ENCODE measurements at places on chromosomes 11 and 22.

GRCh38 chr22:19784384-19785175 is 24.0 kb downstream of the TBX1 start:
- DNase-seq = no peak

- DNase-seq = no peak
Observed at GRCh38 chr11:30326906-30327305, 4.0 kb downstream of the ARL14EP start.

GRCh38 chr22:24051568-24051967 is 40.5 kb downstream of the CABIN1 start:
- no peak for DNase-seq

DNA sequence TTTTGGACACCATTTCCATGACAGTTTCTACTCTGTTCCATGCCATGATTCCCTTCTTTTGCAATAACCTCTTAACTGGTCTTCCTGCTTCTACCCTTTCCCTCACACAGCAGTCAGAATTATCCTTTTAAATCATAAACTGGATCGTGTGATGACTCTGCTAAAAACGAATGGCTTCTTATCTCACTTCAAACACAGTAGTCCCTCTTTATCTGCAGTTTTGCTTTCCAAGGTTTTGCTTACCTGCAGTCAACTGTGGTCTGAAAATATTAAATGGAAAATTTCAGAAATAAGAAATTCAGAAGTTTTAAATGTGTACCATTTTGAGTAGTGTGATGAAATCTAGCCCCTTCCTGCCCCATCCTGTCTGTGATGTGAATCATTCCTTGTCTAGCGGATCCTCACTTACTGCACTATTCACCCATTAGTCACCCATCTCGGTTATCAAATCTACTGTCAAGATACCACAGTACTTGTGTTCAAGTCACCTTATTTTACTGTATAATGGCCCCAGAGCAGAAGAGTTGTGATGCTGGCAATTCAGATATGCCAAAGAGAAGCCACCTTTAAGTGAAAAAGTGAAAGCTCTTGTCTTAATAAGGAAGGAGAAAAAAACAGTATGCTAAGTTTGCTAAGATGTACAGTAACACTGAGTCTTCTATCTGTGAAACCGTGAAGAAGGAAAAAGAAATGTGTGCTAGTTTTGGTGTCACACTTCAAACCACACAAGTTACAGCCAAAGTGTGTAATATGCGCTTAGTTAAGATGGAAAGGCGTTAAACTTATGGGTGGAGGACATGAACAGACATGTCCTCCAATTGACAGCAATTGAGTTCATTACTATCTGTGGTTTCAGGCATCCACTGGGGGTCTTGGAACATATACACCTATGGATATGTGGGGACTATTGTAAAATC is 283.0 kb downstream of the DDX10 start:
- no peak for DNase-seq

GRCh38 chr11:20668131-20668809 is 1.1 kb upstream of the NELL1 start:
- no peak for DNase-seq

GRCh38 chr11:79046366-79046765 is 394.5 kb downstream of the TENM4 start:
- DNase-seq = no peak

DNA sequence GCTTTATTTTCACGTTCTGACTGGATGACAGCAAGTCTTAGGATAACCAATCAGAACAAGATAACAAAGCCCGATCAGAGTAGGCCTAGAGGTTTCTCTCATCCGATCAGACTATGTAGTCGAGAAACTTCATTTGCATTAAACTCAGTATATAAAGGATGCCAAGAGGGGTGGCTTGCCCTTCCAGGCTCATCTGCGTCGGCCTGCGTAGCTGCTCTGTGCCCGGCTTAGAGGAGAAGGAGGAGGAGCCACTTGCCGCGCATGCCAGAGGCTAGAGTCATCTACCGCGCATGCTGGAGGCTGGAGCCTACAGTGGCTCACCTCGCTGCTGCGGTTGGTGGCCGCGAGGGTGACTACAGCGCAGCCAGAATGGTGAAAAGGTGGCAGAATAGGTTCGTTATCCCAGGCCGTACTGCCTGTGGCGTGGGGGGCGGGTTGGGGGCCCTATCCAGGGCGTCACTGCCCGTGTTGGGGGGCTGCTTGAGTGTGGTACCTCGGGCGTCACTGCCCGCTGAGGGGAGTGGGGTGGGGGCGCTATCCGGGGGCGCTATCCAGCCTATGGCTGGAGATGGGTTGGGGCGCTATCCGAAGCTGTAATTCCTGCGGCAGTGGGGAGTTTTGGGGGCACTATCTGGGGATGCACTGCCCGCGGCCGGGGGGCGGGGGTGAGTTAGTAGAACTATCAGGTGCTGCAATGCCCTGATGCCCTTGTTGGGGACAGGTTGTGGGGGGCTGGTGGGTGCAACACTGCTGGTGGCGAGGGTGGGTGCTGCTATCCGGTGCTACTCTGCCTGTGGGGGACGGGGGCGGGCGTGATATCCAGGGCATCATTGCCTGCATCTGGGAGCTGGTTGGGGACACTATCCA is at the start of gene RFPL2:
TSS of gene RFPL2 (minus strand) at position 218 of the 867 bp plus-strand sequence. CDS start 2,622 bp downstream, outside the sequence.
- DNase-seq = no peak

- DNase-seq = no peak
Observed at GRCh38 chr11:79742176-79742575, 301.3 kb upstream of the TENM4 start.

DNA sequence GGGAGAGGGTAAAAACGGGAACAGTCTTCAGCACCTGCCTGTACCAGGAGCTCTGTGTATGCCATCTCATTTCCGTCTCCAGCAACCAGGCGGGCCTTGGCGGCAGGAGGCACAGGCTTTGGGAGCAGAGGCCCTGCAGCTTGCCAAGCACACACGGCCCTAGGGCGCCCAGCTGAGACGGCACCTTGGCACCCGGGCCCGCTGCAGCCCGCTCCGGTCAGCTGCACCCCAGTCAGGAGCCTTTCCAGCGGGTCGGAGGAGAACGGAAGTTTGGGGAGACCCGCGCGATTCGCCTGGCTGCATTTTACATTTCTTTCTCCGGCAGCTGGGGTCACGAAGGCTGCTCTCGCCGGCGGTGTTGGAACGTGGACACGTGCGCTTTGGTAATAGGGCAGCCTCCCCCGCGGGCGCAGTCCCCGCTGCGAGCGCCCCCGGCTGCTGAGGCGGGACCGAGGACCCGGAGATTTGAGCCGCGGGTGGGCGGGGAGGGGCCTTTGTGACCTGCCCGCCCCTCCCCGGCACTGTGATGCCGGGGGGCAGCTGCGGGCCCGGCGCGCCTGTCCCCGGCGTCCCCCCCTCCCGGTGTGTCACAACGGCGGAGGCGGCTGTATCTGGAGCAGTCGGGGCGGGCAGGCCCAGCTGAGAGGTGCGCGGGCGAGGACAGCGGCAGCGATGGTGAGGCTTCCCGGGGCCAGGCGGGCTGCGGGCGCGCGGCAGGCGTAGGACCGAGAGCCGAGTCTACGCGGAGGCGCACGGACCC is at the start of gene TUBA8:
TSS of gene TUBA8 (plus strand) at position 616 of the 760 bp plus-strand sequence. CDS start at position 673, 57 bp downstream.
- no peak for DNase-seq

DNA sequence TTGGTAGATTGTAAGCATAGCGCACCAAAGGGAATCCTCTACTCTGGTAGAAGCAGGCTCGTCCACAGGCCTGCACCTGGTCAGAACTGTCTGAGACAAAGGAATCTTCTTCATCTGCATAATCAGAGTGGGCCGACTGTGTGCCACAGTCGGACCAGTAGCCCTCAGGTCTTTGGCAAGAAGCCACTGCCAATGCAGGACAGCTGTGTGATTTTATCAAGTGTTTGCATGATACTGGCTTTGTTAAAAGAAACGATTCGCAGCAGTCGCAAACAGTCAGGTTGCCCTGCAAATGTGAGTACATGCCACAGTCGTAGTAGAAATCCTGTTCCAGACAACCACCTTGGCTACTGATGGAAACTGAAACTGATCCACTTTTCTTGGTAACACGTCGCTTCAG is 4.9 kb upstream of the CCDC34 start:
- DNase-seq = no peak

DNA sequence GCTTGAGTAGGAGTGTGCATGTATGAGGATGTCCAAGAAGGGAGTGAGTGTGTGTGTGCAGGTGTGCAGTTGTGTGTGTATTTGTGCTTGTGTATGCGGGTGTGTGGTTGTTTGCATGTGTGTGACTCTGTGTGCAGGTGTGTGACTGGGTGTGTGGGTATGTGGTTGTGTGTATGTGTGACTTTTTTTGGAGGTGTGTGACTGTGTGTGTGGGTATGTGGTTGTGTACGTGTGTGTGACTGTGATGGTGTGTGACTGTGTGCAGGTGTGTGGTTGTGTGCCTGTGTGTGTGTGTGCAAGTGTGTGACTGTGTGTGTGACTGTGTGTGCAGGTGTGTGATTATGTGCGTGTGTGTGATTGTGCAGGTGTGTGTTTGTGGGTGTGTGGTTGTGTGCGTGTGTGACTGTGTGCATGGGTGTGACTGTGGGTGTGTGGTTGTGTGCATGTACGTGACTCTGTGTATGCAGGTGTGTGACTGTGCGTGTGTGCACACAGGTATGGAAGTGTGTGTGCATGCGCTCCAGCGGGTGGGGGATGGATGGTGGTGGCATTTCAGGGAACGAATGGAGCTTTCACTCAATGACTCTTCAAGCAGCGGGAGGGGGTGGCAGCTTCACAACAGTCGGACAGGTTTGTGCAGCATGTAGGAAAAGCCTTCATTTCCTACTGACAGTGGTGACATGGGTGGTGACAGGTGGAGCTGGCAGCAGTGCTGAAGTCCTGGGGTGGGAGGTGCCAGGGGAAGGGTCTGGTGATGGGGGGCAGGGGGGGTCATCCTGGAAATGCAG is 47.6 kb downstream of the CACNA1I start:
- no peak for DNase-seq

DNA sequence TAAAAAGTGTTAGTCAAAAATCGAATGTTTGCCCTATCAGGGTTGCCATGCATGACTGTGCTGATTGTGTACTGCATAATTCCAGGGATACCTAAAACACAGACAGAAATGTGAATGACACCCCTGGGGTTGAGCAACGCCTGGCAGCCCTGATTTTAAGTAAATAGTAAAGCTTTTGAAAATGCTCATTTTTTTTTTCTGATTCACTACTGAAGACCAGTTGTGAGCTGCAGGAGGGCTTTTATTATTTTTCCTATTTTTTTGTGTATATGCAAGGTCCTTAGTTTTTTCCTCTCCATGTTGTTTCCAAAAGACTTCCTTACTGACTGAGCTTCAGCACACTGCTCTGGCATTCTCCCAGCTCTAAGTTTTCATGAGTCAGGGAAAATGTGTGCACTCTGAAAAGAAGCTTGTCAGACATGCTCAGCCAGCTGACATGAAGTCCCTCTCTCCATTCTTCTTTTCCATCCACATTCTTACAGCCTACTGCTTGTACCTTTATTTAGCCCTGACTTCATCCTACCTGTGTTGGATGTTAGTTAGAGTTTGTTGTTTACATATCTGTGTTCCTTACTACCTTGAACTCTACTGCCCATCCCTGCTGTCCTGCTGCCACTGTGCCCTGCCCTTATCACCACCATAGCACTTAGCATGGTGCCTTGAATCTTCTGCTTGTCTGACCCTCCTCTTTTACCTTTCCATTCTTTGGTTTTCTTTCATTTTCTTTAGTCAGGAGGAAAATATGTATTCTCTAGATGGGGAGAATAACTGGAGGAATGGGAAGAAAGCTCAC is 79.5 kb downstream of the HORMAD2 start:
- no peak for DNase-seq

- no peak for DNase-seq
Observed at GRCh38 chr22:47160141-47160541, 397.7 kb downstream of the TBC1D22A start.

- no peak for DNase-seq
Observed at GRCh38 chr11:60235321-60235720, 7.6 kb downstream of the MS4A4E start.

DNA sequence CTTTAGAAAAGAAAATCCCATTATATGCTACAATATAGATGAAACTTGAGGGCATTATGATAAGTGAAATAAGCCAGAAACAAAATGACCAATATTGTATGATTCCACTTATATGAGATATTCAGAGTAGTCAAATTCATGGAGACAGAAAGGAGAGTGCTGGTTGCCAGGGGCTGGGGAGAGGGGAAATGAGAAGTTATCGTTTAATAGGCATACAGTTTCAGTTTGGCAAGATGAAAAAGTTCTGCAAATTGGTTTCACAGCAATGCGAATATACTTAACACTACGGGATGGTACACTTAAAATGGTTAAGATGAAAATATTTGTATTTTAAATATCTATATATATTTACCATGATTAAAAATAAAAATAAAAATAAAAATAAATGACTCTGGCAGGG is 31.1 kb upstream of the RDX start:
- DNase-seq = no peak

DNA sequence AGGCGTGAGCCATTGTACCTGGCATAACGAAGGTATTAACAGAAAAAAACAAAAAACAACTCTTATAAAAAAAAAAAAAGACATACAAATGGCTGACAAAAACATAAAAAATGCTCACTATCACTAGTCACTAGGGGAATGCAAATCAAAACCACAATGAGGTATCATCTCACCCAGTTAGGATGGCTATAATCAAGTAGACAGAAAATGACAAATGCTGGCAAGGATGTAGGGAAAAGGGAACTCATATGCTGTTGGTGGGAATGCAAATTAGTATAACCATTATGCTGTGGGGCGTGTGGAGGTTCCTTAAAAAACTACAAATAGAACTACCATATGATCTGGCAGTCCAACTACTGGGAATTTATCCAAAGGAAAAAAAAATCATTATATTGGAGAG is 17.0 kb downstream of the THY1 start:
- DNase-seq = no peak

DNA sequence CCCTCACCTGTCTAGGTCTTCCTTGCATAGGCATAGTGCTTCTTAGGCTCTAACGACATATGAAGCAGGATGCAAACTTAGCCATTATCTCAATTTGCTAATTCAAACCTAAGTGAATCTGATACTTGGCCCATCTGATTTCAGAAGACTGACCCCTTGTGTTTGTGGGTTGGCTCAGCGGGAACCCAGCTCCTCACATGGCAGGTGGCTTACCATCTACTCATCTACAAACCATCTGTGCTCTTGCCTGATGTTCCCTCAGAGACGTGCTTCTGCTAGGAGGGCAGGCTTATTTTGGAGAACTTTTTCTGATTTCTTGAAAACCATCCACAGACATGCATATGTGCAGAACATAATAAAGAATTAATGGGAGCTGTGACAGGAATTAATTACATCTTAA is 15.2 kb downstream of the ELMOD1 start:
- DNase-seq = no peak
